ENCODE measurements at places on chromosomes 3 and 15.

DNA sequence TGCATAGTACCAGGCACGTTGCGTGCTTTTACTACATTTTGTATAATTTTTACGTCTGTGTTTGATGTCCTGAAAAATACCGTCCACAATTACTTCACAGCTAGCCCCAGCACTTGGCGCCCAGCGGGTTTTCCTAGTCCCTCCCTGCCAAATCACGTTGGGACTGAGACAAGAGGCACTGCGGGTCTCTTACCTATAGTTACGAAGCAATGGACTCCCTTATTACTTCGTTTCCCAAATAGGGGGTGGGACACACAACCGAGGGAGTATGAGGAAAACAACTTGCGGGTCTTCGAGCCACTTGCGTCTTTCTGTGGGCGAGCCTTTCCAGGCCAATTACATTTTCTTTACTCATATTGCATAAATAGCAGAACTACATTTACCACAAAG is 620 bp upstream of the CMSS1 start:
- DNase-seq = no peak

GRCh38 chr15:100075229-100075628 is 266.5 kb downstream of the ADAMTS17 start:
- DNase-seq = no peak

- DNase-seq = no peak
Observed at GRCh38 chr3:42605546-42606173, 5.2 kb downstream of the NKTR start.

DNA sequence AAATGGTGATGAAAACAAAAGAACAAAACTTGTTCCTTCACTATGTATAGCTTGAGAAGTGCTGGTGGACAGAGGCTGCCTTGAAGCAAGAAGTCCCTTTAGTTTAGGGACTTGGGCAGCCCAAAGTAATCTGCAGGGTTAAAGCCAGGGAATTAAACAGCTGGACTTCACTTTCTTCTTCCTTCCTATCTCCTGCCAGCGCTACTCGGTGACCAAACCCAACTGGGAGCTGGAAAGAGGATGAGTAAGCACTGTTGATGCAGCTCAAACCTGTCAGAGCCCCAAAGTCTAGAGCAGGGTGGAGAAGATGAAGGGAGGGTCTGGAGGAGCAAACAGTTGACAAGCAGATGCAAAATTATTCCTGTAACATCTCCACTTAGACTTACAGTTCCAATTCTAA is 73.1 kb upstream of the FBN1 start:
- no peak for DNase-seq

- no peak for DNase-seq
Observed at GRCh38 chr3:153163756-153164550, 1.9 kb downstream of the RAP2B start.

GRCh38 chr3:69647081-69647480 is 92.2 kb upstream of the MITF start:
- no peak for DNase-seq

DNA sequence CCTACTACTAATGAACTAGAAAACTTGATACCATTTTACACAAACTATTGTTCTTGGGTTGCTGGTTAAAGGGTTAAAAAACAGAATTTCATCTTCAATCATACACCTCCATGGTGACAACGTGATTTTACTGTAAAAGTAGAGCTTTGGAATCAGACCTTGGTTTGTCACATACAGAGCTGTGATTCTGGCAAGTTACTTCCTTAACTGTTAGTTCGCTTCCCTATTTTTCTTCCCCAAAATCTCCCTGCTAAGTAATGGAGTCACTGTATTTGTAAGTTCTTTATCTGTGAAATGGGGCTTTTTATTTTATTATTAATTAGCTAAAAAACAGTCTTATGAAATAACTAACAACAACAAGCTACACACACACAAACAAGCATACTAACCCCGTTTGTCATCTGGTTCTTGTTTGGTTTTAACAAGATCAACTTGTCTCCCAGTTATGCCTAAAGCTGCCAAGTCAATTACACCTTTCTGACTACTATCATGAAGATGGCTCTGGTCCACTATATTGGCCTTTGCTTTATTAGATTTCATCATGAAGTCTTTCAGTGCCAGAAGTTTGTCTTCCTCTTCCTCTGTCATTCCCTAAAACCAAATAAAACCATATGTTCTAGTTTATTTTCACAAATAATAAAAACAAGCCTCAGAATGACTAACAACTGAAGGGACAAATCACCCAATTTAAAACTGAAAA is 38.6 kb downstream of the PIK3R4 start:
- no peak for DNase-seq

DNA sequence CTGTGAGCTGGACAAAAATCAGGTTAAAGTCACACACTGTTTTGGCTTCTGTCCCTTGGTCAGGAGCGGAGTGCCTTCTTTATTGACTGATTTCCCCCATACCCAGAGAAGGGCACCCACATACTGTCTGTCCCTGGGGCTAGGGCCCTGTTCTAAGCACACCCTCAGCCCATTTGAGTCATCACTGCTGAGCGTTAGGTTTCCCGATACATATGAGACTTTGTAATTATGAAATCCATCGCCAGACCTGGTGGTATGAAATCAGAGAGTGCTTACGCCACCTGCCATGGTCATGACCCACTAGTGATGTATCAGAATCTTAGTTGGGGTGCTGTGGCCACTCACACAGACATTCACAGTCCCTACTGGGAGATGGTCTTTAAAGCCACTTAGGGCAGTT is 96.8 kb downstream of the CHDH start:
- DNase-seq = no peak

DNA sequence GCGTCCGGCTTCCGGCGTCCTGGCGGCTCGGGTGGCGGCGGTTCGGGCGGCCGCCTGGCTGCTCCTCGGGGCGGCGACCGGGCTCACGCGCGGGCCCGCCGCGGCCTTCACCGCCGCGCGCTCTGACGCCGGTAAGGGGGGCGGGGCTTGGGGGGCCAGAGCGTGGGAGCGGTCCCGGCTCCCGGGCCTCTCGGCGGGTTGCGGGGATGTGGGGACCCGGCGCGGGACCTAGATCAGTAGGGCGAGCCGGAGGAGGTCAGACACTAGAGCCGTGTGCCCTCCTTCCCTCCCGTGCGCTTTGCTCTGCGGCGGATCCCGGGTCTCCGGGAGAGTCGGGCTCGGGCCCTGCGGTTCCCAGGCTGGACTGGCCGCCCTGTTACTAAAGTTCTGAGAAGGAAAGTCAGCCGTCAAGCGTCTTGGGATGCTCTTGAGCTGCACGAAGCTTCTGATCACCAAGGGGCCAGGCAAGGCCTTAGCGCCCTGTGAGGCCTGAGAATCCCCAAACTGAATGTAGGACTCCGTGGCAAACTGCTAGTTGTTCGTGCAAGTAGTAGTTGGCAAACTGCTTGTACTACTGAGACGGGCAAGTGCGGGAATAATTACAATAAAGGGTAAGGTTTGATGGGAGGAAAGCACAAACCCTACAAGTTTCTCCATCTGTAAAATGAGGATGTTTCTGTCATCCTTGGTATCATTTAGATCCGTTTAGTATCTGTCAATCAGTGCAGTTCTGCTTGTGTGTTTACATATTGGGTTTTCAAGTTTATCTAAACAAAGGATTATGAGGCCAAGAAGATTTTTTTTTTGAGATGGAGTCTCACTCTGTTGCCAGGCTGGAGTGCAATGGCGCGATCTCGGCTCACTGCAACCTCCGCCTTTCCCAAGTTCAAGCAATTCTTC is 587 bp downstream of the PIGX start:
- DNase-seq = peak; percentile 79

Measured in aorta (tissue), 5 donors.